ENCODE measurements at places on chromosomes 5 and 9. TPM values are rescaled to one million over a fixed set of nuclear protein-coding genes. Genes with fewer than 3 reads are reported as not detected.
A peak's percentile ranks its signal among the peaks of the same experiment; 100 is the strongest.

GRCh38 chr5:82151662-82152061 is 126.5 kb downstream of the RPS23 start:
- no peak for DNase-seq
- no peaks in the 10 kb centered on the region for H3K27me3 ChIP-seq
- no peak overlapping the region for H3K27ac ChIP-seq
- H3K36me3 ChIP-seq, result no peaks in the 10 kb centered on the region

Gene SMIM33
- not detected for polyA plus RNA-seq

DNA sequence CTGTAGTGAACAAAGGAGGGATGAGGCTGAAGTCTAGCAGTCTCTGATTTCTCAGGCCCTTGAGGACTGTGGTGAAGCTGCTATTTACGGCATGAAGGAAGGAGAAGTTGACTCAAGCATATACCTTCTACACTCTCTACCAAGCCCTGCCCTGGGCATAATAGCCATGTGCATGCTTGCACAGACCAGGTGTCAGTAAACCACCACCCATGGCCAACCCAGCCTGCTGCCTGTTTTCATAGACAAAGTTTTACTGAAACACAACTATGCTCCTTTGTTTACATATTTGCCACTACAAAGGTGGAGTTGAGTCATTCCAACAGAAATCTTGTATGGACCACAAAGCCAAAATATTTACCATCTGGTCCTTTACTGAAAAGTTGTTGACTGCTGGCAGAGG is 126.9 kb downstream of the PAPPA start:
- no peak overlapping the region for H3K4me3 ChIP-seq
- no peak for DNase-seq
- H3K27me3 ChIP-seq, result no peaks in the 10 kb centered on the region
- no peak overlapping the region for H3K27ac ChIP-seq
- H3K36me3 ChIP-seq, result no peaks in the 10 kb centered on the region
- H3K4me1 ChIP-seq, result no peaks in the 10 kb centered on the region

Gene ADAMTS2
- polyA plus RNA-seq, result 1.8 TPM

DNA sequence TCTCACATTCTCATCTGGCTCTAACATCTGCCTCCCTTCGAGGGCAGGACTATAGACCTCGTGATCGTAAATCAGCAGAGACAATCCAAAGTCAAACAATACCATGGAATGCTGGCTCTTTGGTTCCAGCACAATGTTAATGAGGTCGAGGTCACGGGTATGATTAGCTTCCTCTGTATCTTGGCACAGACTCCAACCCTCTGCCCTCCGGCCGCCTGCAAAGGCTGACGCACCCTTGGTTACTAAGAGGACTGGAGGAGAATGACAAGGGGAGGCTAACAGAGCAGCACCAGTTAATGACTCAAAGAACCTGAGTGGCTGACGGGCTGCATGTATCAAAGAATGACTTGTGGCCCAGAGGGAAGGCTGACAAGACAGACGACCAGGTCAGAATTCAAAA is 10.1 kb downstream of the LHFPL2 start:
- H3K36me3 ChIP-seq, result no peaks in the 10 kb centered on the region
- no peaks in the 10 kb centered on the region for H3K27me3 ChIP-seq
- H3K4me3 ChIP-seq, result no peak overlapping the region
- peak overlapping the region; percentile 45 for H3K27ac ChIP-seq
- peak; percentile 75 for DNase-seq

DNA sequence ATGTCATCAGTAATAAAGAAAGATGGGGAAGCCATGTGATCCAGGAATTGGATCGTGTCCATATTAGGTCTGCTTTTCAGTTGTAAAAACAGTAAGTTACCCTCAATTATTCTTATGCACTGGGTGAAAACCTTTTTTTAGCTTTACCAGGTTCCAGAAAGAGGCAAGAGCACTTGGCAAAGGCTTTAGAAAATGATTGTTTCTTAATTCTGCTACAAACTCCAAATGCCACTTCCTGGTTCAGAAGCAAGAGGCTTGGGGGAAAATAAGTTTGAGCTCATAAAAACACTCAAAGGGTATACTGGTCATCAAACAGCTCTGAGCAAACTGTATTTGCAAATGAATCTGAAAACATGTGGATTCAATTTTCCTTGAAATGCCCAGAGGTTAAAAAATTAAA is 615.6 kb downstream of the EBF1 start:
- H3K36me3 ChIP-seq, result no peaks in the 10 kb centered on the region
- H3K27ac ChIP-seq, result no peak overlapping the region
- H3K4me3 ChIP-seq, result no peak overlapping the region
- H3K27me3 ChIP-seq, result no peaks in the 10 kb centered on the region
- no peaks in the 10 kb centered on the region for H3K4me1 ChIP-seq

DNA sequence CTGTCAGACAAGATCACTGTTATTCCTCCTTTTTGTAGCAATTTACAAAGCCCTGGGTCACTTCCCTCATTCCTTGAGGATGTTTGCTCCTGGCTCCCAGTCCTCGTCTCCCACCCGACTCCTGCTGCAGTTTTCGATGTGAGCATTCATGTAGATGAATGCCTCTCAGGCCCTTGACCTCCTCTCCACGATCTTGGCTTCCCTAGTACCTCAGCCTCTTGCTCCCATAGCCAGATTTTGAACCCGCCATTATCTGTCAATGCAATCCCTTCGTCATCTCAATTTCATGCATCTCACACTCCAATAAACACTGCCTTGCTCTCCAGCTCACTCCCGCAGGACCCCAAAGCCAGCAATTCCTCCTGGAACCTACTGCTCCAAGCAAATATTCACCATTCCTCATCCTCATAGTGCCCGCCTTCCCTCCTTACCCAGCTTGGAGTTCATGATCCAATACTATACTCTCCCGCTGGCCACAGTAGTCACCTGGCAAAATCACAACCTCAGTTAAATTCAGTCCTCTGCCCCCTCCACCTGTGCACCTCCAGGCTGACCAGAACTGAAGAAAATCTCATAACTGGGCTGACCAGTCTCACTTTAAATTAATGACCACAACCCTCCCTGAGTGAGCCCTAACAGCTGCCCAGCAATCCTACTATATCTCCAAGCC is 35.1 kb upstream of the JADE2 start:
- H3K27me3 ChIP-seq, result no peaks in the 10 kb centered on the region
- no peak for DNase-seq
- H3K36me3 ChIP-seq, result no peaks in the 10 kb centered on the region
- no peaks in the 10 kb centered on the region for H3K4me1 ChIP-seq
- no peak overlapping the region for H3K27ac ChIP-seq
- no peak overlapping the region for H3K4me3 ChIP-seq

DNA sequence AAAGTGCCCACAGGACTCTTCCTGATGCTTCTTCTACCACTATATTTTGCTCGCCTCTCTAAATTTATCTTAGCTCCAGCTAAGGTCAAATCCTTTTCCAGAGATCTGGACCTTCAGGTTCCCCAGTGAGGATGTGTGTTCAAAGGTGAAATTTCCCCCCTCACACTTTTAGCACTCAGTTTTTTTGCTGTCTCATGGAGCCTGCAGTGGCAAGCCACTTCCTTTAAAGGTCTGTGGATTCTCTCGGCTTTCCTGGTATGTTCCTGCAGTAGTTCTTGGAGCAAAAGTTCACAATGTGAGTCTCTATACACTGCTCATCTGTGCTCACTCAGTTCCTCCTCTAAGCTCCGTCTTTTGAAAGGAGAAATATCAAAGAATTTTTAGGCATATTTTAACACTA is 181.4 kb downstream of the LURAP1L start:
- H3K4me3 ChIP-seq, result no peak overlapping the region
- H3K27ac ChIP-seq, result no peak overlapping the region
- no peaks in the 10 kb centered on the region for H3K27me3 ChIP-seq
- no peaks in the 10 kb centered on the region for H3K36me3 ChIP-seq
- no peak for DNase-seq

- H3K4me3 ChIP-seq, result no peak overlapping the region
- H3K36me3 ChIP-seq, result no peaks in the 10 kb centered on the region
- no peak overlapping the region for H3K27ac ChIP-seq
- no peak for DNase-seq
- H3K27me3 ChIP-seq, result no peaks in the 10 kb centered on the region
- no peaks in the 10 kb centered on the region for H3K4me1 ChIP-seq
Measured at GRCh38 chr5:8473827-8474568, 605.0 kb downstream of the MTRR start.

GRCh38 chr9:130938652-130939404 is at the start of gene FIBCD1:
TSS of gene FIBCD1 (minus strand) at chr9:130939247. CDS start at chr9:130938607, 640 bp downstream.
- peak; percentile 59 for DNase-seq
- H3K27me3 ChIP-seq, result peaks cover 20% of the 10 kb centered on the region
- H3K4me3 ChIP-seq, result peak within 1 kb of the TSS; percentile 50
- H3K27ac ChIP-seq, result no peak within 1 kb of the TSS
- no peaks in the 10 kb centered on the region for H3K36me3 ChIP-seq
- H3K4me1 ChIP-seq, result peaks cover 42% of the 10 kb centered on the region

DNA sequence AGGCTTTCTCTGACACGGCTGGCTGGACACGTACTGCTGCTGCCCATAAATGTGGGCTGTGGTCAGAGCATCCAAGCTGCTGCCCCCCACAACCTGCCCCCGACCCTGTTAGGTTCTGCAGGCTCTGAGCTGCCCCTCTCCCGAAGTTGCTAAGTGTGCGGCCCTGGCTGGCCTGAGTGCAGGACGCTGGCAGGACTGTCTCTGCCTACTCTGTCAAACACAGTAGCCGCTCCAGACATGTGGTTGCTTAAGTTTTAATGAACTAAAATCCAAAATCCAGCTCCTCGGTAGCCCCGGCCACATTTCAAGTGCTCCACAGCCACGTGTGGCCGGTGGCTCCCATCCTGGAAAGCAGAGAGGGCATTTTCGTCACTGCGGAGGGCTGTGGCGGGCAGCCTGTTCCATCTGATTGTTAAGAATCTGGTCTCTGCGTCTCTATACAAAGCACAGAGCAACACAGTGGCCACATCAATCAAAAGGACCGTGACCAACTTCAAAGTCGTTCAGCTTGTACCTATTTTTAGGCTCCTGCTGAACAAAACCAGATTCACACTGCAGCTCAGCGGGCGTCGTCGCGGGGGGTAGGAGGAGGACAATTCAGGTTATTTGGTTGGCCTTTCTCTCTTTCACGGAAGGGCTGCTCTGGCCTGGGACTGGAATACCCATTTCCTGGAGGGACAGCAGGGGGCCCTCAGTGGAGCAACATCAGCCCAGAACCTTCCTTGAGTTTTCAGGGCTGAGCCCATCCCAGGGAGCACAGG is 68.9 kb downstream of the PTCH1 start:
- H3K4me3 ChIP-seq, result no peak overlapping the region
- H3K36me3 ChIP-seq, result peaks cover 48% of the 10 kb centered on the region
- DNase-seq, result peak; percentile 36
- peaks cover 30% of the 10 kb centered on the region for H3K4me1 ChIP-seq
- no peaks in the 10 kb centered on the region for H3K27me3 ChIP-seq

Gene SPACA9
- polyA plus RNA-seq, result 4.8 TPM

Gene CARD9
- 1.1 TPM for polyA plus RNA-seq

Gene LARP1
- polyA plus RNA-seq, result 19.2 TPM

GRCh38 chr5:174589011-174589410 is 135.4 kb upstream of the MSX2 start:
- H3K27me3 ChIP-seq, result no peaks in the 10 kb centered on the region
- H3K36me3 ChIP-seq, result no peaks in the 10 kb centered on the region
- H3K4me3 ChIP-seq, result no peak overlapping the region
- DNase-seq, result no peak

Gene BAAT
- polyA plus RNA-seq, result not detected

DNA sequence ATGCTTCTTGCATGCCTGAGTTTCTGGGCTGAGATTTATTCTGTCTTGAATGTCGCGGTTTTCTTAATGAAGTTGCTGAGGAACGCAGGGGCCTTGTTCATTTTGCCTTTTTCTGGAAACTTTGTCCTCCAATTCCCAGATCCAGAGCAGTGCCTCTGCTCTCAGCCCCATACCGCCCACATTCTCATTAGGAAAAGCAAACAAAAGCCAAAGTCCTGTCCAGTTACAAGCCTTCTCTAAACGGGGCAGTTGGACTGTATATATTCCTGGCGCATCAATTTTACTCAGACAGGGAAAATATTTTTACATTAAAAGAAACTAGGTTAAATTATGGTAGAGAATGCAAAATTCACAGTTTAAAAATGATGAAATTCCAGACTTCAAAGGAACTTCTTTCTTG is 1.2 kb upstream of the PSAT1 start:
- DNase-seq, result no peak
- peak overlapping the region; percentile 63 for H3K4me3 ChIP-seq
- H3K4me1 ChIP-seq, result peaks cover 41% of the 10 kb centered on the region
- peaks cover 1% of the 10 kb centered on the region for H3K36me3 ChIP-seq
- H3K27me3 ChIP-seq, result peaks cover 3% of the 10 kb centered on the region

GRCh38 chr5:93580927-93581445 is at the start of gene NR2F1-AS1:
TSS of gene NR2F1-AS1 (minus strand) at chr5:93581219.
- H3K36me3 ChIP-seq, result no peaks in the 10 kb centered on the region
- DNase-seq, result no peak
- H3K4me3 ChIP-seq, result peak within 1 kb of the TSS; percentile 64
- peak within 1 kb of the TSS; percentile 88 for H3K27ac ChIP-seq

- H3K36me3 ChIP-seq, result peaks cover 100% of the 10 kb centered on the region
- H3K27ac ChIP-seq, result no peak overlapping the region
- no peak for DNase-seq
- no peak overlapping the region for H3K4me3 ChIP-seq
- H3K27me3 ChIP-seq, result no peaks in the 10 kb centered on the region
- H3K4me1 ChIP-seq, result no peaks in the 10 kb centered on the region
Measured at GRCh38 chr9:136455043-136456002, 15.7 kb upstream of the INPP5E start.

GRCh38 chr5:73705364-73705763 is 79.4 kb downstream of the ARHGEF28 start:
- DNase-seq, result no peak
- peaks cover 9% of the 10 kb centered on the region for H3K4me1 ChIP-seq
- no peak overlapping the region for H3K27ac ChIP-seq
- H3K36me3 ChIP-seq, result no peaks in the 10 kb centered on the region
- H3K27me3 ChIP-seq, result no peaks in the 10 kb centered on the region

DNA sequence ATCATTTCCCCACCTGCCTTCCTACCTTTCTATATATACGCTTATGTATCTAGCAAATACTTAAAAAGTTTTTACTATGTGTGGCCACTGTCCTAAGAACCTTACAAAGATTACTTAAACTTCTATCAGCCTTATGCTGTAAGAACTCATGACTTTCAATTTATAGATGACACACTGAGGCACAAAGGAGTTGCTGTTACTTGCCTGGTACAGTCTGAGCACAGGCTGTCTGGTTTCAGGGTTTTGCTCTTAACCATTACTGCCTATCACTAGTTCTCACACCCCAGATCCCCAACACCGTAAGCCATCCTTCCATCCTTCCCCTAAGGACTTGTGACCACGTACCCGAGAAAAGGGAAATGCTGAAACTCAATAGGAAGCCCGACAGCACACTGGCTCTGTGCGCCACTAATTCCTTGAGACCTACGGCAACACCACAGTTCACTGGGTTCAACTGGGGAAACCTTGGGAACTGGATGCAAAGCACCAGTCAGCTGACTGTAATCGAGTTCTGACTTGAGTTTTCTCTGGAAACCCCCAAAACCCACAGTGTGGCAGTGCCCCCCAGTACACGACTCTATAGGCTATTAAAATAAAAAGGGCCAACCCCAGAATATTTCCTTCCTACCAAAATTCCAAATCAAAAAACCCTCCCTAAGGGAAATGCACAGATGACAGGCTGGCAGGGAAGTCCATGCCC is 56.0 kb downstream of the AUH start:
- DNase-seq, result no peak
- no peaks in the 10 kb centered on the region for H3K27me3 ChIP-seq
- no peak overlapping the region for H3K4me3 ChIP-seq
- H3K27ac ChIP-seq, result no peak overlapping the region

GRCh38 chr5:96926276-96926675 is 9.6 kb upstream of the LNPEP start:
- H3K27me3 ChIP-seq, result no peaks in the 10 kb centered on the region
- no peak for DNase-seq
- no peak overlapping the region for H3K4me3 ChIP-seq
- H3K36me3 ChIP-seq, result no peaks in the 10 kb centered on the region

Gene ZNF883
- polyA plus RNA-seq, result 0.92 TPM
